ENCODE measurements at places on chromosomes 4 and X.

- no peak for DNase-seq
These were observed 115.1 kb downstream of the SOWAHB start for GRCh38 chr4:76782837-76783236.

GRCh38 chr4:161121451-161121850 lies 1042.3 kb downstream of the FSTL5 start:
- no peak for DNase-seq

DNA sequence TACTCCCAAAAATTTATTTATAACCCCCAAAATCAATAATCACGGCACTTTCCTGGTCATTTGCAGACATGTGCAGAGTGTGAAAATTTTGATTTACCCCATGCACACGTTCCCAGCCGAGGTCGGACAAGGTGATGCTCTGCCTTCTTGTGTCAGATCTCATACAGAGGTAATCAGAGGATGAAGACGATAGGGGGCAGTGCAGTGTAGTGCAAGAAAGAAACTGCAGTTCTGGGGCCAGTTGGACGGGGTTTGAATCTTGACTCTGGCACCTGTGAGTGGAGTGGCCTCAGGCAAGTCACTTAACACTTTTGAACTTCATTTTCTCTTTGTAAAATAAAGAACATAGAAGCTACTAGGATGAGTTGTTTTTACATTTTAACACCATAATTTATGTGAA lies 88.4 kb downstream of the FRMPD3 start:
- DNase-seq: no peak

DNA sequence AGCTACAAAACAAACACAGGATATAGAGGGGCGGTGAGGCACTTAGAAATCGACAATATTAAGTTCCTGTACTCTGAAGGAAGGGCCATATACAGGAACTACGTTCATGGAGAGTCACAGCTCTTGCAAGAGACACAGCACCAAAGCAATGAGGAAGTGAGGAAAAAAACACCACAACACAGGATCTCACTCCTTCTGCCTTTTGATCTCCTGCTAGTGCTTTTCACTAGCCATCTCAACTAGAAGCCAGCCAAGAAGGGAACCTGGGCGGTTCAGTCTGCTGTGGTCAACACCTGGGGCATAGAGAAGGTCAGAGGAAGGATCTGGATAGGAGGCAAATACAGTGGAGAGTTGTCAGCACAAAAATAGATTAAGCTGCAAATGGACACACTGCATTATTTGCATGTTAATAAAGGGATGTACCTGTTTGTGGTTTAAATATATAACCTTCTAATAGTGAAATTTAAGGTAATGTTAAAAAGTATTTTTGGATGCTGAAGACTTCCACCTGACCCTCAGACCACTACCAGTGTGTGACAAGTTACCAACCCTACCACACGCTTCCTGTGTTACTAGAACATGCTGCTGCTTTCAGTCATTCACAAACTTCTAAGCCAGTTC lies 104.6 kb downstream of the DTHD1 start:
- no peak for DNase-seq

- no peak for DNase-seq
These were observed 5.1 kb downstream of the UBE2A start for GRCh38 chrX:119579414-119579813.

DNA sequence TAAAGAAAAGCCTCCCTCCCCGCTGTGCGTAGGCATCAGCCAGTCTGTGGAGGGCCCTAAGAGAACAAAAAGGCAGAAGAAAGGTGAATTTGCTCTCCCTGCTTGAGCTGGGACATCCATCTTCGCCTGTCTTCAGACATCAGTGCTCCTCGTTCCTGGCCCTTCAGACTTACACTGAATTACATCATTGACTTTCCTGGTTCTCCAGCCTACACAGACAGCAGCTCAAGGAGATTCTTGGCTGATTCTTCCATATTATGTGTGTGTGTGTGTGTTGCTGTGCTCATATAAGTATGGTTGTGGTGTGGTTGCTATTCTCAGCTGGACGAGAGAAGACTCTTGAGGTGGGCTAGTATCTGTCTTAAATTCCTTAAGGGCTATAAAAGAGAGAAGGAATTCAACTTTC lies 35.5 kb upstream of the CD99L2 start:
- DNase-seq: no peak

DNA sequence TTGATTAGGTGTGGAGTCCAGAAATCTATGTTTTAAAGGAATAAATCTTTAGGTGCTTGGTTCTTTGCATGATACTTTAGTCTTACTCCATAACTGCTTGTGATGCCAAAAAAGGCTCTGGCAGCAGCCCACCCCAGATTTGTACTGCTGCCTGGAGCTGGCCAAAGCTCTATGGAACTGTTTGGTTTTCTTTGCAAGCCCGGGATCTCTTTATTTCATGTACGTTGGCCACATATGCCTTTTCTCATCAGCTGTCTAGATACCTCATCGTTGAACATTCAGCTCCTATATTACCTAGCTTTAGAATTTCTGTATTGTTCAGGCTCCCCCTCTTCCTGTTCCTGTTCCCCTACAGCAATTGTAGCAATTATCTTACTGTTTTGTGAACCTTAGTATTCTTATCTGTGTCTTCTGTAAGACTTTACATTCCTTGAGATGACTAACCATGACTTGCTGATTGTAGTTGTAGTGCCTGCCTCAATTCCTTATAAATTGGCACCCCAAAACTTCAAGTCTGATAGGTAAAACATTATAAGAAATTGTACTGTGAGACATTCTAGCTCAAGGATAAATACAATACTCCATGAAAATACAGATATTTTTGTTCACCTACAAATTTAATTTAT lies 199.4 kb upstream of the GPRIN3 start:
- no peak for DNase-seq
